Hindlimb muscle (tissue), 1 donor: ENCODE measurements at places on chromosomes 1 and 21.

GRCh38 chr21:15627823-15628222, 102.0 kb upstream of the USP25 start:
- no peak for DNase-seq

GRCh38 chr1:18673976-18674375, 43.3 kb downstream of the PAX7 start:
- DNase-seq, result no peak

DNA sequence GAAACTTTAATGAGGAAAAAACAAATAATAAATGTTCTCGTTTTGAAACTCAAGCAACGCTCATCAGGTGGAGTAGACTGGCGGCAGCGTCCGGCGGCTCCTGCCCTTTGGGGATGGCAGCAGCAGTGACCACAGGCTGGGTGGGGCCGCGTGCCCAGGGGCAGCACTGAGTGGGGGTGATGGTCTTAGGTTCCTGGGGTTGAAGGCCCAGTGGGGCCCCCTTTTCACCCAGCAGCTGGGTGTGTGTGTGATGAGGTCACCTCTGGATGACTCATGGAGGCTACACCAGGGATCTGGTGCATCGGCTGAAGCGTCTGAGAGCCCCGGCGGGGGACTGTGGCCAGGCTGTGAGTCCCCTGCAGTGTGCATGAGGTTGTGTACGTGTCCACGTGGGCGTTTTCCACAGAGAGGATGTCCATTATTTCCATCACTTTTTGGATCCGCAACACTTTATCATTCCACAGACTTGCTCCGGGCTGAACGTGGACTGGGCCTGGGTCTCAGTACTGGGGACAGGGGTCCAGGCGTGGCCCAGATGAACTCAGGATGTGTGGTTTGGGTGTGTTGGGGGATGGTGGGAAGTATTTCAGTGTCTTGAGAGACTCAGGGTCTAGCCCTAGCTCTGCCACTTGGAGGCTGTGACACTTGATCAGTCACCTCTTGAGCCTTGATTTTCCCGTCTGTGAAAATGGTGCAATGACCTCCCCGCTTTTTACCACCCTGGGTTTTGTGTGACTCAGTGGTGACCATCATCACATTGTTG, 25.6 kb downstream of the LDLRAP1 start:
- DNase-seq, result no peak

- DNase-seq, result no peak
Observed at GRCh38 chr21:17542371-17543011, 29.6 kb downstream of the CXADR start.

- peak; percentile 56 for DNase-seq
Observed at GRCh38 chr1:196651637-196652215, at the start of gene CFH. Gene CFH (plus strand): TSS chr1:196652043. CDS start chr1:196652118, 75 bp downstream.

GRCh38 chr1:45563843-45564242, 13.2 kb downstream of the AKR1A1 start:
- DNase-seq, result no peak

GRCh38 chr1:183569141-183569540, 21.1 kb downstream of the NCF2 start:
- DNase-seq, result no peak

- no peak for DNase-seq
Observed at GRCh38 chr1:111332190-111332589, 41.5 kb downstream of the CHIA start.

- no peak for DNase-seq
Observed at GRCh38 chr1:3504151-3504821, 49.8 kb downstream of the ARHGEF16 start.

- DNase-seq, result no peak
Observed at GRCh38 chr1:1053022-1053421, 21.1 kb downstream of the RNF223 start.

- no peak for DNase-seq
Observed at GRCh38 chr1:230317823-230318819, 108.0 kb downstream of the PGBD5 start.

DNA sequence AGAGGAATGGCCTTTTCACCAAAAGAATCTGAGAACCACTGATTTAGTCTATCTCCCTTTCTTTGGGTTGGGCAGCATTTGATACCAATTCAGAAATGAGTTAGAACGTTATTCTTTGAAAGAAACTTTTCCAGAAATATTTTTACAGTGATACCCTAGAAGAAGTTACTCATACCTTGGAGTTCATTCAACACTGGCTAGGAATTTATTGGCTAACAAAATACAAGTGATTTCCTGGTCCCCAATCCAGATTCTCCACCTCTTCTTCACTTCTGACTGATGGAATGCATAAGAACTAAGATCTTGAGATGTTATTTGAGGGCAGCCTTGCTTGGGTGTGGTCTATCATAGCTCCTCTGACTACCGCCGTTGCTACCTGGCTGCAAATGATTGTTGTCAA, 9.4 kb downstream of the C1orf162 start:
- DNase-seq, result no peak

DNA sequence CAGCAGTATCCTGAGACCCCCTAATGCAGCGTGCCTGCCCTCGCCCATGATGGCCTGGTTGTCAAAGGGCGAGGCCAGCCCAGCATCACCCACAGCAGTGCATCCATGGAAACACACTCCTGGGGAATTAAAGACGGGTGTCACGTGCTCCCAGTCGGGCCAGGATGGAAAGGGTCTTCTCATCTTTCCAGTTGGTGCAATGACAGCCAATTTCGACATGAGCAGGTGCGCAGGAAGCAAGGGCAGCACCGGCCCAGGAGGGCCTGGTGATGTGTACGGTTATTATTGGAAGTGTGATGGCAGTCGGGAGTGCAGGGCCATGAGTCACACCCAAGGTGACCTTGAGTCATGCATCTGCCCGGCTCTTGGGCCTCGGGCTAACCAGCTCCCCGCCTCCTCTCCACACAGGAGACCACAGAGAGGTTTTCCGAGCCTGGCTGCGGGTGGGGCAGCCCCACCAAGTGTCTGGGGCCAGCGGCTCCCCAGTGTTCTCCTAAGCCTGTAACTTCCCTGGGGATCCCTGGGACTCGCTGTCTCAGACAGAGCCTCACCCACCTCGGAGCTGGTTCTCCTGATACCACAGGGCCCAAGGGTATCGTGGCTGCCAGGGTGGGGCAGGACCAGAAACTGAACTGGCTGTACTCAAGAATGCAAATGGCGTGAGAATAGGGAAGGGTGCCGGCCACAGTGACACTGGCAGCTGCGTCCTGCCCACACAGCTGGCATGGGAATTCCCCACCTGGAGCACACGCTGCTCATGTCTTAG, 119.8 kb downstream of the SIK1 start:
- no peak for DNase-seq

DNA sequence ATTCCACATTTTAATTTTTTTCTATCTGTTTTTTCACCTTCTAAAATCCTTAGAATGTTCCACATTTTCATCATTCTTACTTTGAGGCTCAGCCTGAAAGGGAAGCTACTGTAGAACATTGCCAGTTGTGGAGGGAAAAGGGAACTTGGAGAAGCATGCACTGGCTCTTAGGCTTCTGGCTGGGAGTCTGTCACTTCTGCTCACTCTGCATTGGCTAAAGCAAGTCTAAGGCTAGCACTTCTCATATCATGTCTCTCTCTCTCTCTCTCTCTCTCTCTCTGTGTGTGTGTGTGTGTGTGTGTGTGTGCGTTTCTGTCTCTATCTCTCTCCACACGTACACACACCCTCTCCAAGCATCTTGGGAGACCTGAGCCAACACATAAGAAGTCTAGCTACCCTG, 49.6 kb upstream of the ADAR start:
- no peak for DNase-seq

DNA sequence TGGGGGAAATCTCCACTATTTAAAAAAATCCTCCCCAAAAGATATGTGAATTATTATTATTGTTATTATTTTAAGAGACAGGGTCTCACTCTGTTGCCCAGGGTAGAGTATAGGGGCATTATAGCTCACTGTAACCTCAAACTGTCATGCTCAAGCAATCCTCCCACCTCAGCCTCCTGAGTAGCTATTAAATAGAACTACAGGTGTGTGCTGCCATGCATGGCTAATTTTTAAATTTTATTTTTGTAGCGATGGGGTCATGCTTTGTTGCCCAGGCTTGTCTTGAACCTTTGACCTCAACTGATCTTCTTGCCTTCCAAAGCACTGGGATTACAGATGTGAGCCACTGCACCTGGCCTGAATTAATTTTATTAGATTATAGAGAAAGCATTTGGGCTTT, 116.8 kb downstream of the RABGAP1L start:
- no peak for DNase-seq

- no peak for DNase-seq
Observed at GRCh38 chr1:215872658-215873057, 305.6 kb downstream of the KCTD3 start.

GRCh38 chr1:228958741-228959140, 223.5 kb downstream of the RHOU start:
- no peak for DNase-seq

GRCh38 chr1:99818063-99818699, 32.0 kb upstream of the AGL start:
- DNase-seq, result no peak

- DNase-seq, result peak; percentile 11
Observed at GRCh38 chr1:28974432-28974831, 60.1 kb downstream of the EPB41 start.

DNA sequence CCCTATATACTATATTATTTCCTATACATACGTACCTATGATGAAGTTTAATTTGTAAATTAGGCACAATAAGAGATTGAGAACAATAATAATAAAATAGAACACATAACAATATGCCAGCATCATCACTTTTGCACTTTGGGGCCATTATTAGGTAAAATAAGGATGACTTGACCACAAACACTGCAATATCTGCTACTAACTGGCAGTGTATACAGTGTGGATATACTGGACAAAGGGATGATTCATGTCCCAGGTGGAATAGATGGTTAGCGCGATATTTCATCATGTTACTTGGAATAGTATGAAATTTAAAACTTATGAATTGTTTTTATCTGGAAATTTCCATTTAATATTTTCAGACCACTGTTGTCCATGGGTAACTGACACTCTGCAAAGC, 35.4 kb upstream of the TXLNA start:
- DNase-seq, result no peak

GRCh38 chr1:86061551-86061990, 95.0 kb downstream of the COL24A1 start:
- peak; percentile 28 for DNase-seq

DNA sequence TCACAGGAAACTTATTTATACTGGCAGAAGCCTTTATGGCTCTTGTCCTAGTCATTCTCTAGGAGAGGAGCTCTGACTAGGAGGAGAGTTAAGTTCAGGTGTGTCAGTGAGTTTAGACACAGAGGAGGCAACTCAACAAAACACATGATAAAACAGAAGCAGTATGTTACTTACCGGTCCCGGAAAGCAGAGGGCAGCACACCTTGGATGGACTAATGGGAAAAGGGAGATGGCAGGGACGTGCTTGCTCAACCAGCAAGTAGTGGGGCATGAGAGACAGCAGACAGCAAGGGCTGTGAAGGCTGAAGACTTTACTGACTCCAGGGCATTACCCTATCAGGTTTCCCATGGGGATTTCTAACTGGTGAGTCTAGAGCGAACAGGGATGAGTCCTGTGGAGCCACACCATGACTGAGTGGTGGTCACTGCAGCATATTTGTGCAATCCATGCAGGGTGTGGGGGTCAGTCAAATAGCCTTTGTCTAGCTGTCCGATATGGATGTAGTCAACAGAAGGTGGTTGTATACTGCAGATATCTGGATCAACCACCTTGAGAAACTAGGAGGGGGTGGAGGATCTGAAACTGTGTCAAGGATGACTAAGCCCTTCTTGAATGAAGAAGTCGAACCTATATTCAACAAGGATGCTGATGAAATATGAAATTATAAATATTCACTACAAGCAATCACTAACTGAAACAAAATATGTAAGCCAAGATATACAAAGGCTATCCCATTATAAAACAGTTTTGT, 596.3 kb upstream of the CHRM3 start:
- DNase-seq, result no peak

DNA sequence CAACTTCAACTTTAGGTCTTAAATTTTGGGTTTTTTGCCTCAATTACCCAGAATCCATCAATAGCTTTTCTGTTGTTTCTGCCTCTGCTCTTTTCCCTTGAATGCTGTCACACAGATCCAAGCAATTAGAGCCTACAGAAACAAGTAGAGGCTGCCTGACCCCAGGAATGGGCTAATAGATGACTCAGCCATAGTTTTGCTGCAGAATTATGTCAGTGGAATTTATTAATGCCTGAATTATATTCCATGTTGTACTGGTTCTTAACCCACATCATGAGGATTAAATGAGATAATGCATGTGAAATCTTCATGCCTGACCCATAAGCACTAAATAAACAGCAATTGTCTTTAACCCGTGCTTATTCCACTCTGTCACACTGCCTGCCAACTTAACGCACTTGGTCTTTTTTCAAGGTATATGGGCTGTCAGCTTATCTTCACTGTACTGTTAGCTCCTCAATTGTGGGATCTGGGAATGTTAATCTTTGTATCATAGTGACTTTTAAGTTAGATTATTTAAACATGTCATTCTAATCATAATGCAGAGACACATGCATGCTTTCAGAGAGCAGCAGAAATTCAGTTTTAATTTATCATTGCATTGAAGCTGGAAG, 213.3 kb downstream of the ROR1 start:
- DNase-seq, result no peak

- no peak for DNase-seq
Observed at GRCh38 chr1:97252076-97252475, 530.5 kb downstream of the PTBP2 start.

DNA sequence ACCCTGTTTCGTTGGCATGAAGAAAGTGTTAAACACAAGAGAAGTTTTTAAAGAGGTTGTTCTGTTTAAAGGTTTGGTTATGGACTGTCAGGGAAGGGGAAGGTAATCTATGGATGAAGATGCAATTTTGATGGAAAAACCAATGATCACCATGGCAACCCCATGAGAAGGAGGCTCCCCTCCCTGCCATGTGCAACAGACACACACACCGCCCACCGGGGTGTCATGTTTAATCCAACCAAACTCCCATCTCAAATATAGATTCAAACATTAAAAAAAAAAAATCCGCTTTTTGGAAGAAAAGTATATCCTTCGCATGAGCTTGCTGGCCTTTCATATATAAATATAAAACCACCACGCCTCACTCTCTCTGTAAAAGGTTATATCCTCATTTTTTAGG, 80.9 kb upstream of the KRTAP19-8 start:
- DNase-seq, result no peak

- no peak for DNase-seq
Observed at GRCh38 chr1:154768456-154769125, 101.5 kb downstream of the KCNN3 start.

DNA sequence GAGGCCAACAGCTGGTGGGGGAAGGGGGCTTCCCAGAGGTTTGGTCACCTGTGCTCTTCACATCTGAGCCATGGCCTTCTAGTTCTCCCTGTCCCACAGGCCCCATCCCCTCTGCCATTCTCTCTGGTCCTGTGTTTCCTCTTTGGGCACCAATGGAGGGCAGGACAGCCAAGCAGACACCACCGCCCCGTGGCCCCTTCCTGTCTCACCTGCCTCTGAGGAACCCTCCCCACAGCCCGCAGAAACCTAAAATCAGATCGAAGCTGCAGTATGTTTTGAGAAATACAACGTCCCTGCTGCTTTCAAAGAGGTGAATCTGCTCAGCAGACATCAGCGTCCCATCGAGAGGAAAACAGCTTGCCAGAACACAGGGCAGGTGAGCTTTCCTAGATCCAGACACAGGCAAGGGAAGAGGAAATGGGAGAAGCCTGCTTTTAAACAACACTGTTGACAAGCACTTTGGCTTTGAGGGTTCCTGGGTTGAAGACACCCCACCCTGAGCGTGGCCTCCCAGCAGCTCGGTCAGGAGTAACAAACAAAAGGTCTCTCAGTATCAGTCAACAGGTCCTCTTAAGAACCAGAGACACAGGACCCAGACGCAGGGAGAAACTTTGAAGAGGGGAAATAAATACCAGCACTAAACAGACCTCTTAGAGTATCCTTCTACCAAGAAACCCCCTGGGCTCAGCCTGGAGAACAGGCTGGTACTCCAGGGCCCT, 2.3 kb downstream of the PANK4 start:
- DNase-seq, result no peak

- DNase-seq, result no peak
Observed at GRCh38 chr1:919271-919872, 4.4 kb upstream of the SAMD11 start.
